ENCODE measurements at places on chromosomes 6 and 20.

DNA sequence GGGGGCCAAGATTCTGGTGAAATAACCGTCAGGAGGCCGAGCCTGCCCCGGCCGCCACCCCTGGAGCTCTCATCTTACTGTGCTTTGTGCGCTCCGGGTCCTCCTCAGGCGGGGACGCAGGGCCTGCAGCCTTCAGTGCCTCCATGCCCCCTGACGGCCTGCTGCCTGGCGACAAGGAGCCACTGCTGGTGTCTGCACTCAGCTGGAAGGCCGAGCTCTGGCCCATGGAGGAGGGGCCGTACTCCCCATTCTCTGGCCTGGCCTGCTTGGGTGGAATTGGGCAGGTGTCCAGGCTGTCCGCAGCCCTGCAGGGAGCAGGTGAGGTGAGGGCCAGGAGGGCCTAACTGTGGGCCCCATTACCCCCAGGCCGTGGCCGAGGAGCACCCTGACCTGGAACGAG is 5.3 kb downstream of the ZNF512B start:
- no peak for DNase-seq

DNA sequence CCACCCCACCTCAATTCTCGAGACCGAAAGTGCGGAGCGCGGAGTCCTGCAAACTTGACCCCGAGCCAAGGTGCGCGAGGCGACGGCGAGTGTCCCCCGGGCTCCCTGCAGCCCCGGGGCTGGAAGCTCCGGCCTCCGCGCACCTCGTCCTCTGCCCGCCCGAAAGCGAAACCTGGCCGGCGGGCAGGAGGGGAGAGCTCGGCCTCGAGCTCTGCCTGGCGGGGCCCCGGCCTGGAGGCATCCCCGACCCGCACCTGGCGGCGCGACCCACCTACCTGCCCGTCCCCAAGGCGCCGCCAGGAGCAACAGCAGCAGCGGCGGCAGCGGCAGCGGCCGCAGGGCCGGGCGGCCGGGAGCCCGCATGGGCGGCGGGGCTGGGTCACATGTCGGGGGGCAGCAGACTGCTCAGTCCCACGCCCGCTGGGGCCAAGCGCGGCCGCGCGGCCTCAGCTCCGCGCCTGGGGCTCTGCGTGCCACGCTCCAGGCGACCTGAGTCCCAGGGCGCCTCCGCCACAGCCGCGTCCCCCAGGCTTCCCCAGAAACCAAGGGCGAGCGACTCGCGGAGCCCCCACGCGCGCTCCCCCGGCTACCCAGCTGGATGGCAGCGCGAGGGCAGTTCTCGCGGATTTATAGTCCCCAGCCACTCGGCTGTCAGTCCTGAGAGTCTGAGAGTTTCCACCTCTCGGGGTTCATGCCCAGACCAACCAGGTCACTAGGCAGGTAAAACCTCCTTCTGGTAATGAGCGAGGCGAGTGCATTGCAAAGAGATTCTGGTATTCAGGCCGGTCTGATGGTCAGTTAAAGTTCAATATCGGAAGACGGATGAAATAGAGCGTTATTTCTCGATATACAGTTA is at the start of gene IL20RA:
Gene IL20RA, minus strand, starts transcription at position 600 of the 856 bp plus-strand sequence. Its CDS starts 237 bp downstream, at position 363.
- no peak for DNase-seq

GRCh38 chr20:38523697-38524096 is 51.1 kb downstream of the RALGAPB start:
- no peak for DNase-seq

DNA sequence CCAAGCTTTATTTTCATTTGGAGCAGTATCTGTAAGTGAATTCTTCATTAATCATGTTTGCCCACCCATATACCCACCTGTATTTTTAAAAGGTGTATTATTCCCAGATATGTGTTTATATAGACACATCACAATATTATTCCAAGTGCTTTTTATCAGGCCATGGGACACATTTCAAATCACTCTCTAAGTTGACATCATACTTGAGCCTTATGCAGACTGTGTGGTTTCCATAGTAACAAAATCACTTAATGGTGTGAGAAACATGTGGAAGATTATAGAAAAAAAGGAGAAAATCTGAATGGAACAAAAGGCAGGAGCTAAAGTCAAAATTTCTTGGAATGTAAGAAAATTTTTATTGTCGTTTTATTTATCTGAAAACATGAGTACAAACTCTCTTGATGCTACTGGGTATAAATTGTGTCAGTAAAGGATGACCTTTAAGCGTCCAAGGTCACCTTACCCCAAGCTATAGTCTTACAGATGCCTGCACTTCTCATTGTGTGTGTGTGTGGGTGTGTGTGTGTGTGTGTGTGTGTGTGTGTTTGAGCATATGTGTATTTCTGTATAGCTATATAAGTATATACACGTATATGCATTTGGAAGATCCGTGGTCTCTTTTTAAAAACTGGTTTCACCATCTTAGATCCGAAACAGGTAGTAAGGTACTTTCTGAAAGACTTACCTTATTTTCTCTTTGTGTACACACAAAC is 79.8 kb upstream of the CCN6 start:
- DNase-seq = no peak

- DNase-seq = no peak
These were observed 46.8 kb downstream of the KCNB1 start for GRCh38 chr20:49435639-49436038.

DNA sequence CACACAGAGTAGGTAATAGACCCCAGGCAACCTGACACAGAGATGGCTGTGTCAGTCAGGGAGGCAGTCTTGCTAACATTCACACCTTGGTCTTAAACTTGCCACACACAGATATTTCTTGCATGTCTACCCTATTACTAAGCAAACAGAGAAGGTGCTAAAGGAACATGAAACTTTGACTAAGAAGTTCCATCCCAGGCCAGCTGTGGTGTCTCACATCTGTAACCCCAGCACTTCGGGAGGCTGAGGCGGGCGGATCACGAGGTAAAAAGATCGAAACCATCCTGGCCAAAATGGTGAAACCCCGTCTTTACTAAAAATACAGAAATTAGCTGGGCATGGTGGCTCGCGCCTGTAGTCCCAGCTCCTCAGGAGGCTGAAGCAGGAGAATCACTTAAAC is 222.4 kb upstream of the JARID2 start:
- DNase-seq = no peak

- DNase-seq = no peak
These were observed 149.9 kb downstream of the MYB start for GRCh38 chr6:135331002-135331401.

GRCh38 chr6:112252571-112253497 is 1.5 kb downstream of the LAMA4 start:
- no peak for DNase-seq

DNA sequence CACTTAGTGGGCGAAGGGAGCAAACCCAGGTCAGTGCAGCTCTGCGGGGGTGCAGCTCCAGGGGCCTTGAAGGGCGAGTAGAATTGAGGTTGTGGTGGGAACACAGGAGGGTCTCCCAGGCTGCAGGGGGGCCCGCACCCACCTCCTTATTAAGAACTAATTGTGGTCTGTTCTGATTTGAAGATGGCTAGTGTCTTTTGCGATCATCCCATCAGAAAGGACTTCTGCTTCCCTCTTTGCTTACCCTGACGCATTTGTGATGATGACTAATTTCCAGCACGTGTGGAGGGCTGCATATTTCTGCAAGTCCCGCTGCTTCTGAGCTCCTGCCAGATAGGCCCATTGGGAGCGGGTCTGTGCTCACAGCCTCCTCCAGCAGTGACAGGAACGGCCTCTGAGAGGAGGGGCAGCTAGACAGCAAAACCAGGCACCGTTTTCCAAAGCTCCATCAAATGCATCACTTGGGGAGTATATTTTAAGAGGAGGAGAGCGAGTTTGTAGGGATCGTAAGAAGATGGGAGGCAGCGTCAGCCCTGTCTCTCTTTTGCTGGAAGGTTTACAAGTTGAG is 268.9 kb downstream of the CDH4 start:
- no peak for DNase-seq

- no peak for DNase-seq
These were observed 33.9 kb upstream of the STXBP5 start for GRCh38 chr6:147170269-147170668.

- DNase-seq = no peak
These were observed 112.1 kb downstream of the WDR27 start for GRCh38 chr6:169589699-169590257.

- DNase-seq = no peak
These were observed 1.7 kb downstream of the PRPH2 start for GRCh38 chr6:42720739-42721138.

- DNase-seq = no peak
These were observed 12.7 kb downstream of the GPLD1 start for GRCh38 chr6:24476631-24477030.

GRCh38 chr6:169774347-169774746 is 22.9 kb downstream of the ERMARD start:
- no peak for DNase-seq

GRCh38 chr6:105588123-105588710 is 185.3 kb upstream of the PREP start:
- DNase-seq = no peak

DNA sequence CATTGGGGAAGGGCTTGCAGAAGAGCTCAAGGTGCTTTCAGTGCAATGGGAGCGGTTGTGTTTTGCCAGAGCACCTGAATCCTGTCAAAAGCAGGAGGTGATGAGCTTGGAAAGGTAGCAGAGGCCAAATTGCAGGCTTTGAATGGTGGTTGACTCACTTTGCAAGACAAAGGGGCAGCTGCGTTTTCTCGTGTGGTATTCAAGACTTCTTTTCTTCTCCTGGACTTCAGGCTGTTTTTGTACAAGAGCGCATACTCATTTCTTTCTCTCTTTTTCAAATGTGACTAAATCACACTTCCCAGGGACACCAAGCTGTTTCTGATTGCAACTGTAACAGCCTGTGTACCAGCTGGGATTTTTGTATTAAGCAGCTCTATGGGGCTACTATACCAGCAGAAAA is 32.3 kb downstream of the GHRH start:
- DNase-seq = no peak

- no peak for DNase-seq
These were observed 99.2 kb downstream of the LCA5 start for GRCh38 chr6:79438030-79438429.

DNA sequence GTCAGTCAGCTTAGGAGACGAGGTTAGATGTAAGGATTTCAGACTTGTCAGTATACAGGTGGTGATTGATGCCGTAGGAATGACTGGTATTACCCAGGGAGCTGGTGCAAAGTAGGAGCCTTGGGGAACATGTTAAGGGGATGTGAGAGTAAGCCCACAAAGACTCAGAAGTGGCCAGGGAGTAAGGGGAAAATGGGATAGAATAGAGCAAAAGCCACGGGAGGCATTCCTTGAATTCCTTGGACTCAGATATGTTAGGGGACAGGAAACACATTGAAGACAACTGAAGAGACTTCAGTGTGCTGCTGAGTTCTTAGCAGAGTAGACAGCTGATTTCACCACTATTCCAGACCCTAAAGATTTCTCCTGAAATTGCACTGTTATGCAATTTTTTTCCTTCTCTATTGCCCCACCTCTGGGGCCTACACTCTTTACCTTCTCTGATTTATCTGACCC is 1.2 kb upstream of the ACAT2 start:
- no peak for DNase-seq

DNA sequence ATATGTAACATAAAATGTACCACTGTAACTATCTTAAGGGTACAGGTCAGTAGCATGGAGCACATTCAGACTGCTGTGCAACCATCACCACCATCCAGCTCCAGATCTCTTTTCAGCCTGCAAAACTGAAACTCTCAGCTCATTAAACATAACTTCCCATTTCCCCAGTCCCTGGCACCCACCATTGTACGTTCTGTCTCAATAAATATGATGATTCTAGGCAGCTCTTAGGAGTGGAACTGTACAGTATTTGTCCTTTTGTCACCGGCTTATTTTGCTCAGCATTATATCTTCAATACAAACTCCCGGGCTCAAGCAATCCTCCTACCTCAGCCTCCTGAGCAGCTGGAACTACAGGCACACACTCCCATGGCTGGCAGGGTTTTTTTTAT is 1.5 kb downstream of the ZC3H12D start:
- DNase-seq = no peak

- no peak for DNase-seq
These were observed 73.6 kb downstream of the RSPH3 start for GRCh38 chr6:158926414-158926813.

GRCh38 chr6:113067612-113068275 is 720.6 kb downstream of the RFPL4B start:
- DNase-seq = no peak

- DNase-seq = no peak
These were observed 371.2 kb downstream of the PREX1 start for GRCh38 chr20:48456366-48457192.

DNA sequence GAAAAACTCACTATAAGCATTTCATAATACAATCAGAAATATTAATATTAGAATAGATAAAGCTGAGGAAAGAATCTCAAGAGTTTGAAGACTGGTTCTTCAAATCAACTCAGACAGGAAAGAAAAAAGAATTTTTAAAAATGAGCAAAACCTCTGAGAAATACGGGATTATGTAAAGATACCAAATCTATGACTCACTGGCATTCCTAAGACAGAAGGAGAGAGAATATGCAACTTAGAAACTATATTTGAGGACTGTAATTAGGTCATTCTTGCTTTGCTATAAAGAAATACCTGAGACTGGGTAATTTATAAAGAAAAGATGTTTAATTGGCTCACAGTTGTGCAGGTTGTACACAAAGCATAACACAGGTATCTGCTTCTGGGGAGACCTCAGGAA is 665.1 kb downstream of the RNF144B start:
- no peak for DNase-seq

DNA sequence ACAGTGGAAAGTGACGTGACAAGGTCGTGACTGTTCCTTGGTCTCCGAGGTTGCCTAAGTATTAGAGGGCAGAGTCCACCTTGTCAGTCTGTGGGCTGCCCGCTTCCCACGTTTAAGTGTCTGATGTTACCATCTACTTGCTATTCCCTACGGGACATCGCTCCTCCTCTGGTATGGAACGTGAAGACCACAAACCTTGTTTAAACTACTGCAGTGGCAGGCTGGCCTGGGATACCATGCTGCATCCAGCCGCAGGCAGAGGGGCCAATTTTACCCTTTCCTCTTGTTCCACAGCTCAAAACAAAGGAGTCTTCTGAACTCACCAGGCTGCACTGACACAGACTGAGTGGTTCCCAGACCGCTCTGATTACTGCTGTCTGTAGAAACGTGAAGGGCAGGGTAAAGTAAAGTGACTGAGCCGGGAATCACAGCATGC is 275.9 kb downstream of the FOXC1 start:
- DNase-seq = no peak

GRCh38 chr6:43373252-43373875 is 3.9 kb upstream of the ZNF318 start:
- DNase-seq = no peak

DNA sequence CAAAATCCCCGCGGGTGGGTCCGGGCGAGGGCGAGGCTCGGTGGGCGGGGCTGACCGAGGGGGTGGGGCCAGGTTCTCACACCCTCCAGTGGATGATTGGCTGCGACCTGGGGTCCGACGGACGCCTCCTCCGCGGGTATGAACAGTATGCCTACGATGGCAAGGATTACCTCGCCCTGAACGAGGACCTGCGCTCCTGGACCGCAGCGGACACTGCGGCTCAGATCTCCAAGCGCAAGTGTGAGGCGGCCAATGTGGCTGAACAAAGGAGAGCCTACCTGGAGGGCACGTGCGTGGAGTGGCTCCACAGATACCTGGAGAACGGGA is 809 bp downstream of the HLA-G start:
- no peak for DNase-seq

GRCh38 chr6:121436274-121436857 is 920 bp downstream of the GJA1 start:
- DNase-seq = peak; percentile 31

- no peak for DNase-seq
These were observed 64.3 kb downstream of the GPX5 start for GRCh38 chr6:28589957-28590349.

GRCh38 chr20:49846206-49846807 is 33.7 kb downstream of the SLC9A8 start:
- DNase-seq = peak; percentile 23

- peak; percentile 69 for DNase-seq
These were observed 18.7 kb downstream of the UQCC2 start for GRCh38 chr6:33692760-33693158.
